Activated T-cell treated with anti-CD3 and anti-CD28 coated beads, Interleukin-2, amount 50 U/mL, for 48 hours (primary cell): ENCODE measurements at places on chromosomes 11 and 22.

DNA sequence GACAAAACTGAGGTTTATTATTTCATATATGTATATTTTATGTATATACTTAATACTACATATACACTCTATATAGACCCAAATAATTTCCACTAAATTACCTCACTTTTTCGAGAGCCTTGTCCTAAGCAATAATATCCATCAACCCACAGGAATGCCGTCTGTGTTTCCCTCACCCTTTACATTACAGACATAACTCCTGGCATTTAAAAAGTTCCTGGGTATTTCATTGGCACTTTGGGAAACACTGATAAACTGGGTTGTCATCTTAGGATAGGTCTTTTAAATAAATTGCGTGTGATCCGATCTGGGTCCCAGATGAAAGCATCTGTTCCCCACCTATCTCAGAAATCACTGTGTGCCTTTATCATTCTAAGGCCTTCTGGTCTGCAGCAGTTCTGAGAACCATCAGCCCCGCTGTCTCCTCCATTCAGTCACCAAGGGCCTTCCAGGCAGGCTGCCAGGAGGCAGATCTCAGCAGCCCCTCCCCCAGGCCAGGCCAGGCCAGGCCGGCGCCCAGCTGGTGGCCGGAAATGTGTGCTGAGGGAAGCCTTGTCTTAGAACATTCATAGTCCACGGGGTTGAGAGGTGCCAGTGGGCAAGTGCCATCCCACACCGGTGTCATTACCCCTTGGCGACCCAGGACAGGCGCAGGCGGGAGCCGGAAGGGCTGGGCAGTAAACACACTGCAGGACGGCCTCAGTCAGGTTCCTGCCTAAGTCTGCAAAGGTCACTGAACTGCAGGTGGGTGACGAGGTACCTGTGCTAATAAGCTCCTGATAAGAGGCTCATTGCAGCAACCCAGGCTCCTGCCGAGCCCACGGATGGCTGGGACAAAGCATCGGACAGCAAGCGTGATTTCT is 3.3 kb downstream of the FGF19 start:
- DNase-seq = no peak

DNA sequence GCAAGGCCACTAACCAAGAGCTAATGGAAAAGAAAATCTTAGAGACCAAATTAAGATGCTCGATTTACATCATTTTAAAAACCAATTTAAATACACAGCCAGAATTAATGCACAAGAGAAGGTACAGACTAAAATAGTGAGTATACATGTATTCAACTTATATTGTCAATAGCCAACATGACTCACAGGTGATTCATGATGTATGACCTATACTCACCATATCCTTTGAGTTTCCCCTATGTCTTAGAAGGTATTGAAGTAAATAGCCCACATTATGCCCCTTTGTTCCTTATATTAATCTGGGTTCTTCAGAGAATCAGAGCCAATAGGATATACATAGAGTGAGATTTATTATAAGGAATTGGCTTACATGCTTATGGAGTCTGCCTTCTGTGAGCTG is 97.5 kb upstream of the ANO3 start:
- DNase-seq = no peak

DNA sequence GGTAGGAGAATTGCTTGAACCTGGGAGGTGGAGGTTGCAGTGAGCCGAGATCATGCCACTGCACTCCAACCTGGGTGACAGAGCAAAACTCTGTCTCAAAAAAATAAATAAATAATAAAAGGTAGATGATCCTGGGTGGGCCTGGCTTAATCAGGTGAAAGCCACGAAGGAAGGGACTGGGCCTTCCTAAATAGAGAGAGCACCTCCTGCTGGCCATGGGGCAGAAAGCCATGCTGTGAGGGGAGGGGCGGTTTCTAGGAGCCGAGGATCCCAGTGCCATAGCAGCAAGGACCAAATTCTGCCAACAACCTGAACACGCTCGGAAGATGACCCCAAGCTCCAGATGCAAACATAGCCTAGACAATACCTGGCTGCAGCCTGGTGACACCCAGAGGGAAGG is 24.5 kb upstream of the DGKZ start:
- no peak for DNase-seq

DNA sequence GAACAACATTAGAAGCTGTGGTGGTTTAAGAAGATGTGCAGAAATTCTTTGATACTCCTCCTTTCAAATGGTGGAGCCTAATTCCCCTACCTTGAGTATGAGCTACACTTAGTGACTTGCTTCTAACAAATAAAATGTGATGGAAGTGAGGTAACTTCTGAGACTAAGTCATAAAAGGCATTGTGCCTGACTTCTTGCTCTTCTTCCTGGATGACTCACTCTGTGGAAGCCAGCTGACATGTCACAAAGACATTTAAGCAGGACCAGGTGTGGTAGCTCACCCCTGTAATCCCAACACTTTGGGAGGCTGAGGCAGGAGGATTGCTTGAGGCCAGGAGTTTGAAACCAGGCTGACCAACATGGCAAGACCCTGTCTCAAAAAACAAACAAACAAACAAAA is 3.9 kb upstream of the PLA2G3 start:
- DNase-seq = no peak

GRCh38 chr11:128903248-128904061 is 12.3 kb downstream of the KCNJ5 start:
- DNase-seq = no peak

DNA sequence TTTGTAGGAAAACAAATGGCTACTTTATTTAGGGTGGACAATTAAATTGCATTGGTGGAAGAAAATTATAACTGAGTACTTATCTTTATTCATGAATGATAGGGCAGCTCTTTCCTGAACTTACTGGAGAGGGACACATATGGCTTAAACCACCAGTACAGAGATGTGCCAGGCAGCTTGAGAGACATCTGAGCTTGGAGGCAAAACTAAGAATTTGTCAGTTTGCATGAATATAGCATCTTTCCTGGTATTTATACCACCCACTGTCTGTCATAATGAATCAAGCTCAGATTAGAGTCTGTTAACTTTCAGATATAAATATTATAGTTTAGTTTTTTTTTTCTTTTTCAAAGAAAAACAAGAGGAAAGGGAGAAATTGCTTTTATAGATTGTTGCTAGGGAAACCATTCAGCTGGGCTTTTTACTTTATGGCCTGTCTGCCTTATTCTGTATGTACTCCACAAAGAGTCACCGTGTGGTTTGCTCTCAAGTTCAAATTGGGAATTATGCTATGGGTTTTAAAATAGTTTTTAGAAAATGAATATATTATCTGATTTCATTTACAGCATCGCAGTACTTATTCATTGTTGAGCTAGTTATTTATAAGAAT is 477.0 kb upstream of the CHORDC1 start:
- no peak for DNase-seq
